Testis (tissue), 5 donors: ENCODE measurements at places on chromosomes 1 and 21. TPM values are rescaled to one million over a fixed set of nuclear protein-coding genes. Genes with fewer than 3 reads are reported as not detected.

- DNase-seq: no peak
These were observed 14.3 kb downstream of the GPR137B start for GRCh38 chr1:236156512-236157208.

GRCh38 chr1:36908096-36908495 is 126.2 kb downstream of the GRIK3 start:
- no peak for DNase-seq

GRCh38 chr1:204574016-204574864 is 58.0 kb downstream of the MDM4 start:
- no peak for DNase-seq

DNA sequence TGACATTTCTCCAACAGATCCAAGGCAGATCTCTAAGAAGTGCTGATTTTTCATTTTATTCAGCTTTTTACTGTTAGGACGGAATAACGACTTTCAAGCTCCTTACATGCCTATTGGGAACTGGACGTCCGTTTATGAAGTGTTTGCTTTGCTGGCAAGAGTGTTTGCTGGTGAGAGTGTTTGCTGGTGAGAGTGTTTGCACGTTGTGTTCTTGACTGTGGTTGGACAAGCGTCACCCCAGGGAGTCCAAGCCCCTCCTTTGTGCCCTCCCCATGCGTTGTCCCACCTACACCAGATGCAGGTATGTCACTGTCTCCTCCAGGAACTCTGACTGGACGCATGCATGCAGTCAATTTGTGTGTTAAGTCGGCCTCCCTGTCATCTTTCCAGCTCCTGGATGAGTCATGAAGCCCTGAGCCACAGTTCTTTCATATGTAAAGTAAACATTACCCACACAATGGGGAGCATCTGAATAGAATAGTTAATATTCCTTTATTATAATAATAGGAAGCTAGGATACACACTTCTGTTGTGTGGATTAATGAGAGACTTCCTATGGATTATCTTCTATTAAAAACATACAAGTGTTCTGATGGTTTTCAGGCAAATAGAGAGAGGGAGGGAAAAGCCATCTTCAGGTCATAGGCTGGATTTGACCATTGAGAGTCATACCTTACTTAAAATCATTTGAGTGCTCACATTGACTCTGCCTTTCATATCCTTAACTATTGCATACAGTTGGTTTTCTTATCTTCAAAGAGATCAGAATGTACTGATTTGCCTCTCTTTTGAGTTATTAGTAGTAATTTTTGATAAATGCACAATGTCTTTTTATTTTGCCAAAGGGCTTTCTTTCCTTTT is 119.2 kb downstream of the GALNT2 start:
- peak; percentile 48 for DNase-seq

DNA sequence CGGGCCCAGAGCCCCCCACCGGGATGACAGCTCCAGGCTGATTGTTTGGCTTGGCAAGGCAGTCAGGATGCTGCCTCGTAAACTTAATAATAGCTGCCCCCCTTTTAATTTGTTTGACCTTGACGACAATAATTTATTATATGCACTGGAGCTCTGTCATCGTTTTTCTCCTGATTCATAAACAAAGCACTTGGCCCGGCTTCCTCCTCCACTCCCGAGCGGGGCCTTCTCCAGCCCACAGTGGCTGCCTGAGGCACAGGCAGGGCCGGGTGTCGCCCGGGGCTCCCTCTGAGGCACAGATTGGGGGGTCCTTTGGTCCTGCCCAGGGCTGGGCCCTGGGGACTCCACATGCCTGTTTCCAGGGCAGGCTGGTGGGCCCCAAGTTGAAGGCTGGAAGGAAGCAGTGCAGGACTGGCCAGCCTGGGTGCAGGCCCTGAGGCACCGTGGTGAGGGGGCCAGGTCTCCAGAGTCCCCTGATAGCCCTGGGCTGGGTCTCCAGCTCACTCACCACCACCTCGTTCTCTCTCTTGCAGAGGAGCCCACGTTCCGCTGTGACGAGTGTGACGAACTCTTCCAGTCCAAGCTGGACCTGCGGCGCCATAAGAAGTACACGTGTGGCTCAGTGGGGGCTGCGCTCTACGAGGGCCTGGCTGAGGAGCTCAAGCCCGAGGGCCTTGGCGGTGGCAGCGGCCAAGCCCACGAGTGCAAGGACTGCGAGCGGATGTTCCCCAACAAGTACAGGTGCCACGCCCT is 52.0 kb upstream of the ARHGEF16 start:
- DNase-seq: no peak

DNA sequence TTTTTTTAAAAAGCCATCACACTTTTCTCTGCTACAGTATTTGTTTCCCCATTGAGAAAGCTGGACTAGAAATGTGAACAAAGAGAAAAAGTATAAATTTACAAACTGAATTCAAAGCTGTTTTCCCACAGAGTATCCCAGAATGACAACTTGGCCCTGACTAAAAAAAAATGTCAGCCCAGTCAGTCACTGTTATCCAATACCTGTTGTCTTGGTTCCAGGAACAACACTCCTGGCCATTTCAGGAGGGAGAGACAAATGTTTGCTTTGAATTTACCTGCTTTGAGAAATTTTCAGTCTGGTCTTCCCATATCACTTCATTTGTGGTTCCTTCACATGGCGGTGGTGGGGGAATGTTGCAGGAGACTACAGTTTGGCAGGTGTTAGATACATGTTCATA is 46.2 kb downstream of the COLGALT2 start:
- no peak for DNase-seq

- no peak for DNase-seq
These were observed 34.5 kb upstream of the NIBAN1 start for GRCh38 chr1:185008838-185009237.

DNA sequence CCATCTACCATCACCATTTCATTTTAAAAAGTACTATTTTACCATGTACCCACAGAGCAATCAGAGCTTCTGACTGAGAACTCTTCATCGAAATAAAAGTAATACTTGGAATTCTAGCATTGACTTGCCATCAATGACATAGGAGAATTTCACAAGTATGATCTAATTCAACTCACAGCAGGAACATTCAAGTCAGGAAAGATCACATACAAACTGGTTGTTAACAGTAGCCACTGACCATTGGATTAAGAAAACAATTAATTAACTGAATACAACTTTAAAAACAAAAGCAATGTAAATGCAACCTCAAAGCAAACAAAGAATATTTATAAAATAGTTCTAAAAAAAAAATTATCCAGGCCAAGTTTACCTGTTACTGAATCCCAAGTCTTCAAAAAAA is 18.8 kb downstream of the RNF115 start:
- no peak for DNase-seq

- DNase-seq: peak; percentile 93
These were observed 4.0 kb downstream of the S100A16 start for GRCh38 chr1:153608742-153609584.

DNA sequence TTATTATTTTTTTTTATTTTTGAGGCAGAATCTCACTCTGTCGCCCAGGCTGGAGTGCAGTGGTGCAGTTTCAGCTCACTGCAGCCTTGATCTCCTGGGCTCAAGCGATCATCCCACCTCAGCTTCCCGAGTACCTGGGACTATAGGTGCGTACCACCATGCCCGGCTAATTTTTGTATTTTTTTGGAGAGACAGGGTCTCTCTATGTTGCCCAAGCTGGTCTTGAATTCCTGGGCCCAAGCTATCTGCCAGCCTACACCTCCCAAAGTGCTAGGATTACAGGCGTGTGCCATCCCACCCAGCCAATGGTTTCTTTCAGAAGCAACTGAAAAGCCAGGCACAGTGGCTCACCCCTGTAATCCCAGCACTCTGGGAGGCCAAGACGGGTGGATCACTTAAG is 2.3 kb downstream of the KRTCAP2 start:
- DNase-seq: no peak

DNA sequence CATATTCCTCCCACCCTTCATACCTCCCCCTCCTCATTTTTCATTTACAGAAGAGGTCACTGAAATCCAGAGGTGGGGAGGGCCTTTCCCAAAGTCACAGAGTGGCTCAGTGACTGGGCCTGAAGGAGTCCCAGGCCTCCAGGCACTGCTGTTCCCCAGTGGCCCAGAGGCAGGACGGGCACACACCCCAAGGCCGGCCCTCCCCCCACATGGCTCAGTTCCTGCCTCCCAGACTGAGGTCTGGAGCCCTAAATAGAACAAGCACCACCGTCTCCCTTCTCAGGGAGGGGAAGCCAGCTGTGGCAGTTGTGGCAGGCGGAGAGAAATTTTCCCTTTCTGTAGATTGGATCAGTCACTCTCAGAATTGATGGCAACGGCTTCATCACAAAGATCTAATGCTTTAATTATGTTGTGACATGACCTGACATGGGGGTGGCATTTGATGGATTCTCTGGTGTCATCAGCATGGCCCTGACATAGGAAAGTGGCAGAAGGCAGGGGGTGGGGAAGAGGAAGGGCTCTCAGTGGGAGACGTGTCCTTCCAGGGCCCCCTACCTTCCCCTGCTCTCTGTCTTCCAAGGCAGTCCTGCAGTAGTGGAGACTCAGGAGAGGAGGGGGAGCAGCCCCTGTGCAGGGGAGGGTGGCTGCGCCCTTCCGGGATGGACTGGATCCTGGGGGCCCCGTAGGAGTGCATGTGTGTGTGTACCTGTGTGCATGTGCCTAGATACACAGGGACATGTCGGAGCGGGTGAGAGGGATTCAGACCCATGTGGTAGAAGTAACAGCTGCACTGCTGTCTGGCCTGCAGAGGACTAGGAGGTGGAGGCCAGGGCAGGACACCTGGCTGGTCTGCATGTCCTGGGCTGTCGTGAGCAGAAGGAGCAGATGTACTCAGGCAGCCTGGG is 41.2 kb upstream of the FOXO6 start:
- peak; percentile 51 for DNase-seq

DNA sequence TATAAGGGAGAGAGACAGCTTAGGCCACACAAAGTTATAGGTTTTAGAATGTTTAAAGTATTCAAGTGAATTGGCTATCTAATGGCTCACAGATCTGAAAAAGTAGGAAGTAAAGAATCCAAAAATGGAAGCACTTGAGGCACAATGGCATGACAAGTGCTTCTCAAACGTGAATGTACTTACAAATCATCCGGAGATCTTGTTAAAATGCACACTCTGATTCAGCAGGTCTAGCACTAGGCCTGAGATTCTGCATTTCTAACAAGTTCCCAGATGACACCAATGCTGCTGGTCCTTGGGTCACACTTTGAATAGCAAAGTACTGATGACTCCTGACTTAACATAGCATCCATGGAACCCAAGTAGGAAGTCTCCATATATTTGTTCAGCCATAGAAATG is 20.9 kb upstream of the AGL start:
- DNase-seq: no peak

DNA sequence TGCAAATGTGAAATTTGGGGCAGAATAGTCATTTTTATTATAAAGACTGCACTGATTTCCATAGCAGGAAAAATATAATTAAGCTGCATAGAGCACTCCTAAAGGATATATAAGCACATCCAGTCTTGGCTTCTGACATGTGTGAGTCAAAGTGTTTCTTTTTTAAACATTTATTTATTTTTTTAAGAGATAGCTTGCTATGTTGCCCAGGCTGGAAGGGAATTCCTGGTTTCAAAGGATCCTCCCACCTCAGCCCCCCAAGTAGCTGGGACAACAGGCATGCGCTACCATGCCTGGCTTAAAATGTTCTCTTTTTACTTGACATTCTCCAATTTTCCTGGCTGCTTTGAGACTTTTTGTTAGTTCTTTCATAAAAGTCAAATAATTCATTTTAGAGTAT is 126.1 kb downstream of the HMCN1 start:
- no peak for DNase-seq

DNA sequence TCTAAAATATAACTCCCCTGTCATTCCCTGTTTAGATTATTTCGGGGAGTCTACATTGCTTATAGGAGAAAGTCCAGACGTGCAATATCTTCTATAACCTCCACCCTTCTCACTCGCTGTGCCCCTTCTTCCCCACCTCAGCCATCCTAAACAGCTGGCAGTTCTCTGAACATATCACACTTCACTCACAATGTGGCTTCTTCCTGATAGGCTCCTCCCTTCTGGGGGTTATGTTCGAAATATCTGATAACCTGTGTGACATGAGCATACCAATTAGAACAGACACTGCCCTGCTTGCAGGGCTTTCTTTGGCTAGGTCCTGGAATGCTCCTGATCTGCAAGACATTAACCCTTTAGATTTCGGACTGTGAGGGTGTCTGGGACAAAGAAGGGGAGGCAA is 274.6 kb downstream of the NFIA start:
- DNase-seq: no peak

Gene PLPPR5
- 7.8 TPM for total RNA-seq

Gene DUSP23
- 38.3 TPM for total RNA-seq

Gene LRRC3
- total RNA-seq: 8.3 TPM

Gene PADI1
- total RNA-seq: not detected

Gene PCP4L1
- total RNA-seq: 3.0 TPM

Gene HLX
- 3.5 TPM for total RNA-seq

Gene PRAMEF5
- not detected for total RNA-seq
